ENCODE measurements at places on chromosomes 4 and X.

DNA sequence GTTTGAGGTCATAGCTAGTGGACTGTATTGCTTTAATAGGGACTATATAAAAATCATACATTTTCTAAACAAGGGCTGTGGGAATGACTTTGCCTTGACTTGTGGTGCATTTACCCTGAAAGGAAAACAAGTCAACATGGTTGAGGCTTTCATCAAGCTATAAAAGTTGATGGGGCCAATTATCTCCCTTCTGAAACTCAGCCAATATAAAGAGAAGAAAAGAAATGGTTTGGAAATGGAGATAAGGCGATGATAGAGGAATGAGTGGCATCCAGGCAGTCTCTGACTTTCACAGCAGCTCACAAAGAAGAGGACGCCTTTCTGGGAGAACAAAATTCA is 118.7 kb downstream of the SMARCA1 start:
- DNase-seq = no peak

DNA sequence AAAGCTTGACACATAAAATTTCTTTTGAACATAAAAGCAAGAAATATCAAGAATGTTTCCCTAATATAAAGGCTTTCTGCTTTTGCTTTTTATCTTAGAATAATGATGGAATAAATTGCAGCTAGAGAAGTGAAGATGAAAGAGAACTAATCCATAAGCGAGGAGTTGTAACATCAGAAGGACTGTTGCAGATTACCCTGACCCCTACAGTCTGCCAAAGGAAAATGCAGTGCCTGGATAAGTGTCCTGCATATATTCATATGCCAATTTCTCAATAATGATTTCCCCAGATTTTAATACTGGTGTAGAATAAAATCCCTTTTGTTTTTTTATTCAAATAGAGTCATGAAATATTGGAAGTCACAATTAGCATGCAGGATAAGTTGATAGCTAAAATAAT is 115.9 kb downstream of the MAGEC2 start:
- no peak for DNase-seq

- DNase-seq = no peak
Measured at GRCh38 chr4:60432911-60433310, 767.2 kb upstream of the ADGRL3 start.

DNA sequence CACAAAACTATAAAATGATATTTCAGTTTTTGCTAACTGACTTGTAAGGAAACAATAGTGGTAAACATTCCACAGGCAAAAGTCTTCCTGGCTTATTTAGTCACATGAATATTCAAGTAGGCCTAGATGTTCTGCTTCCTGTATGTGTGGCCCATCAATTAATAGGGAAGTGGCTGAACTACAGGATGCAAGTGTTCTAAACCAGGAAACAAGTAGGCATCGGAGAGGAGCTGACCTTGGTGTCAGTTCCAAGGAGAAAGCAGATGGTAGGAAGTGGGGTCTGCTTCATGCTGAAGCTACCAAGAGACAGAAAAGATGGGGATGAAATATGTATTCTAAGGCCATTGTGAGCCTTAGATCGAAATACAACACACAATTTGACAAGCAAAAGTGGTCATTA is 149.7 kb downstream of the ANTXR2 start:
- DNase-seq = no peak

DNA sequence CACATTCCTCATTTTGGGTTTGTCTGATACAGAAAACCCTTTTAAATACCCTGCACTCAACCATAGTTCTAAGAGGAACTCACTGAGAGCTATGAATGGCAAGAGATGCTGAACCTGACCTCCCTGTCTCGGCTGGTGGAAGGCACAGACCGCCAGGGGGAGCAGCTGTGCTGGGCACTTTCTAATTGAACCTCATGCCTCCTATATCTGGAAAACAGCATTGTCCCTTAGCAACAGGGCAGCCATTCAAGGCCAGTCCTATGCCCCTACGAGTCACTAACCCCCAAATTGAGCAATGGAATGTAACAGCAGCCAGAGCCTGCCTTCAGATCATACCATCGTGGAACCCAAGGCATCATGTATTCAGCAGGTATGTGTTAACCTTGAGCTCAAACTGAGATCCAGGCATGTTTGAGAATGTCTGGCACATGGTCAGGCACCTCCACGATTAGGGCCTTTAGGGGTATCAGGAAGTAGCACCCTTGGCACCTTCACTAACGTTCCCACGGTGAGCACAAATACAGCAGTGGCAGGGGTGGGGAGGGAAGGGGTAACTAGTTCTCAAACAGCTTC is 5.1 kb downstream of the USP27X start:
- no peak for DNase-seq

GRCh38 chr4:28788929-28789490 is 1928.4 kb downstream of the STIM2 start:
- no peak for DNase-seq

DNA sequence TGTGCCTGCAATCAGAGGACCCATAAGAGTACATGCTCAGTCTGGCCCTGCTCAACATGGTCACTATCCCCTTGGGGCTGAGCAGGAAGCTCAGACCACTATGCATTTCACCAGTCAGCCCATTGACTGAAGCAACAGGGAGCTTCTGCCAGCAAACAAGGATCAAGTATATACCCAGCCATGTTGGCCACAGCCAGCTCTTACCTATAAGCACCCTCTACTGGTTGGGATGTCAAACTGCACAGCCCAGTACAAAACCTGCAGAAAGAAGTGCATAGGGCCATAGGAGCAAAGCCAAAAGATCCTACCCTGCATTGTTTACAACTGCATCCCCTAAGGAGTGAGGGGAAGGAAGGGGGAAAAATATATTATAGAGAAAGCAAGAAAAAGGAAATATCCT is 214.4 kb upstream of the CPEB2 start:
- no peak for DNase-seq

DNA sequence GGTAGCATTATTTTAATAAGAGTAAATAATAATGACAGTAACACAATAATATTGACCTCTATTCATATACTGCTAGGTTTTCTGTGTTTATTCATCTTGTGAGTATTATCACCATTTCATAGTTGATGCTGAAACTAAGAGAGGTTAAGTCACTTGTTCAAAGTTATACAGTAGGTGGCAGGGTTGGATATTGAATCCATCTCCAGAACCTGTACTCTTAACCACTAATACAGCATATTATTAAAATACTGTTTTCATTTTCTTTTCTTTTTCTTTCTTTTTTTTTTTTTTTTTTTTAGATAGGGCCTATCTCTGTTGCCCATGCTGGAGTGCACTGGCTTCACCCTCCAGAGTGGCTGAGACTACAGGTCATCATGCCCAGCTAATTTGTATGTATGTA is 7.1 kb upstream of the ELF2 start:
- DNase-seq = no peak

GRCh38 chr4:101171747-101172146 is 175.6 kb downstream of the PPP3CA start:
- DNase-seq = no peak

GRCh38 chrX:79559290-79559689 is 192.2 kb upstream of the ITM2A start:
- DNase-seq = no peak

GRCh38 chrX:132037479-132037993 is 14.4 kb downstream of the STK26 start:
- DNase-seq = no peak

DNA sequence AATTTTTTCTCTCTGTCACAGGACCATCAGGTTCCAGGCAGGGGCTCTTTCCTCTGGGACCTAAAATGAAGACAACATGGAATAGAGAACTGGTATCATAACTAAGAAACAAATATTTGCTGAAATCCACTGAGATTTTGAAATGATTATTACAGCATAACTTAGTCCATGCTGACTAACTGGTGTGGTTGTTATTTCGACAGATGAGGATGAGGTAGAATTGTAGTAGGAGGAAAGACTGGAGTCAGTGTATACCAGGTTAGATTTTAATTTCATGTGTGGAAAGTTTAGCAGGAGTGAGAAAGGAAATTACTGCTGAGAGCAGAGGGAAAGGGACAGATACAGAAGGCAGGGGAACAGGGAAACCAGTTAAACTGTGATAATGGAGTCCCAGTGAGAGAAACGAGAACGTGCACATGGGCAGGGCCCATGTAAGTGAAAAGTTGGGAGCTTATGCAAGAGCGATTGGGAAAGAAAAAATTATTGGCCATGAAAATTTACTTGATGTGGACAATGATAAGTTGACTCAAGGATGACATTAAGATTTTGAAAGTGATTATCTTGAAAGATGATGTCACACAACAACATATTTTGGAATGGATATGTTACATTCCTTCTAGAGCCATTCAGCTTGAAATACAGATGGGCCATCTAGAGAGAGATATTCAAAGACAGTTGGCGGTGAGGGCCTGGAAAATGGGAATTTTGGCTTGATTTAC is 98.7 kb upstream of the DDIT4L start:
- no peak for DNase-seq

DNA sequence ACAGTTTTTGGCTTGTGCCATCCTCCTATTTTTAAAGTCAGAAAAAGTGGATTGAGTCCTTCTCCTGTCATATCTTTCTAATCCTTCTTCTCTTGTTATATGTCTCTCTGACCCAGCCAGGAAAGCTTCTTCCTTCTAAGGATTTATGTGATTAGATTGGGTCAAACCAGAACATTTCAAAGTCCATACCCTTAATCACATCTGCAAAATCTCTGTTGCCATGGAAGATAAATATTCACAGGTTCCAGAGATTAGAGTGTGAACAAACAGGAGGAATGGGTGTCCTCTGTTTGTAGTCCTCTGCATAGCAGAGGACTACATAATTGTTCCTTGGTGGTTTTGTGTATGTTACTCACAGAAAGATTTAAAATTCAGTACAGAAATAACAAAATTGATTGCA is 421.2 kb downstream of the EPHA5 start:
- DNase-seq = no peak

DNA sequence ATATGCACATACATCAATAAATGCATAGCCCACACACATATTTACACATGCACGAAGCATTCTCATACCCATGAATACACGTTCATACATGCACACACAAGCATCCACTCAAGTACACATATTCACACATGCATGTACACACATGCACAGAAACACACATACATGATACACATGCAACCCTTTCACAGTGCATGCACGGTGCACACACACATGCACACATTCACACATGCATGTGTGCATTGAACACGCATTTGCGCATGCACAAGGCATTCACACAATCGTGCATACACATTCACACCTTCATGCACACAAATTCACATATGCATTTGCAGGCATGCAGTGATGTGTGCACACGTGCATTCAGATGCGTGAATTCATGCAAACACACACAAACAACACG is 324.5 kb downstream of the DHRSX start:
- DNase-seq = no peak

DNA sequence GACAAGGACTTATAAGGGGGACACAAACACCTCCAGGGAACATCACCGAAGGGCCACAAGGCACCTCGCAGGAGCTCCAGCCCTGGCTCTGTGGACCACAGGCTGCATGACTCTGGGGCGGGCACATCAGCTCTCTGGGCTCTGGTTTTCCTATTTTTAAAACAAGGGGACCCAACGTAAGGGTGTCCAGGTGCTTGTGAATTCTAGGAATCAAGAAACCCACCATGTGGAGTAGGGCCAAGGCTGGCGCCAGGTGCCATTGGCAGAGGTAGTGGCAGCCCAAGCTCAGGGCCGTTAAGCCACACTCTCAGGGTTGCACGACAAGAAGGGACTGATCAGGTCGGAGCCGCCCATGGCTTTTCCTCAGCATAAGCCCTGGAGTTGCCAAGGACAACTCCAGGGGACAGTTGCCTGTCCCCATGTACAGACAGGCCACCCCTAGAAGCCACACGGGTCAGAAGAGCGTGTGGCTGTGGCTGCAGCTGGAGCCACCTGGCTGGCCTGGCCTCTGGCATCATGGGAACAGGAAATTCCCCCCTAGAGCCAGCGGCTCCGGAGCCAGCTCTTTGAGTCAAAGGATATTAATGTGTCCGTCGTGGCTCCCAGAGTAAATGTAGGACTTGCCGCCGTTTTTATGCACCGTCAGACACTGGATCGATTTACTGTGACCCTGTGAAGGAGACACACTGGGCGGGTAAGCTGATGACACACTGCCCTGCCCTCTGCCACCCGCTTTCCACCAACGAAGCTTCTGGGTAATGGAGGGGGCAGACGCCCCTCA is 32.5 kb downstream of the WDR1 start:
- DNase-seq = no peak

DNA sequence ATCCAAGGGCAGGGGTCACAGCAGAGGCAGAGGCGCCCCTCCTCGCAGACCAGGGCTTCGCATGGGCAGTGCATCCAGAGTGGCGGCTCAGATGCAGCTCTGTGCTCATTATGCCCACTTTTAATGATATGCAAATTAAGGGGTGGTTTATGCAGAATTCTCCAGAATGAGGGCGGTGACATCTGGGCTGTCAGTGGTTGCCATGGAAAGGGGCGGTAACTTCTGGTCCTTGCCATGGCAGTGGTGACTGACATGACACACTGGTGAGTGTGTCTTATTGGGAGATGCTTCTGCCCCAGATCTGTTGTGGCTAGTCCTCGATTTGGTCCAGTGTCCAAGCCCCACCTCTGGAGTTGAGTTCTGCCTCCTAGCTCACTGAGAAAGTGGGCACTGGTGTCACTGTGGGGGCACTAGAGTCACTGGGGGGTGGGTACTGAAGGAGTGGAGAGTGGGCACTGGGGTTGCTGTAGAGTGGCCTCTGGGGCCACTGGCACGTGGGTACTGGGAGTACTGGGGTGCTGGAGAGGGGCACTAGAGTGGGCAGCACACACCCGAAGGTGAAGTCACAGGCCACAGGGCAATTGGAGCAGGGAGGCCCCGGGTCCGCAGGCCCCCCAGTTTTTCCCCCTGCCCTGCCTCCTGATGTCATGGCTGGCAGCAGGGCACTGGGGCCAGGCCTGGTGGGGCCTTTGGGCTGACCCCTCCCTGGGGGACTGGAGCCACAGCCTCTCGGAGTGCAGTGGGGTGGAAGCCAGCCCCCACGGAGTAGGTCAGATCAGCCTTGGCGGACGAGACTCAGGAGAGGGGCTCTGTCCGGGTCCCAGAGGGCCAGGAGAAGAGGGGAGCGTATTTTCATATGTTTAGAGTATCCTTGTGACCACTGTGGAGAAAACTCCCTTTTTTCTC is 98.6 kb upstream of the NKX1-1 start:
- DNase-seq = no peak

- no peak for DNase-seq
Measured at GRCh38 chr4:160175064-160175643, 1072.3 kb downstream of the RAPGEF2 start.

GRCh38 chrX:72018277-72019112 is 107.8 kb downstream of the NHSL2 start:
- DNase-seq = peak; percentile 66

- DNase-seq = no peak
Measured at GRCh38 chrX:135009057-135009610, 13.2 kb downstream of the RTL8B start.

- DNase-seq = no peak
Measured at GRCh38 chrX:10001496-10001895, 34.3 kb downstream of the CLDN34 start.

DNA sequence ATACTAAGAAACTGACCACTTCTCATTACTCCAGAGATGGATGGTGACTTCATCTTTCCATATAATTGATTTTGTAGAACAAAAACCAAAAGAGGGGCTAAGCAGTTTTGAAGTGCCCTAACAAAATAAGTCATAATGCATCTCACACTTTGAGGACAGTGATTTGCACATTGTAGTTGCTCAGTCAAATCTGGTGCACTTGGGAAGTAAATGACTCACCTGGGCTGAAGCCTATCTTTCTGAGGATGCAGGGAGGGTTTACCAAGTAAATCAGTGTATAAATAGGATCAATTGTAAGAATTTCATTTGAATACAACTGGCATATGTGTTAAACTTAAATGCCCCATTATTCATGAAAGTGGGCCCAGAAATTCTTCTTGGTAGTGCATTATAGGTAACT is 134.2 kb downstream of the DCLK2 start:
- DNase-seq = no peak
